Activated T-cell treated with anti-CD3 and anti-CD28 coated beads for 24 hours (primary cell): ENCODE measurements at places on chromosomes 1 and 21.

DNA sequence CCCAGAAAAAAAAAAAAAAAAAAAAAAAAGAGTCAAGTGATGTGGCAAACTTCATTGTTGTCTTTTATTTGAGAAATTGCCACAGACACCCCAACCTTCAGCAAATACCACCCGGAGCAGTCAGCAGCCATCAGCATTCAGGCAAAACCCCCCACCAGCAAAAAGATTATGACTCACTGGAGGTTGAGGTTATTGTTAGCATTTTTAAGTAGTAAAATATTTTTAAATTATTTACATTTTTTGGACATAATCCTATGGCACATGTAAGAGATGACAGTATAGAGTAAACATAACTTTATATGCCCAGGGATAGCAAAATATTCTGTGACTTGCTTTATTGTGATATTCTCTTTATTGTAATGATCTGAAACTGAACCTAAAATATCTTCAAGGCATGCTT is 95.6 kb downstream of the CENPF start:
- no peak for DNase-seq

- DNase-seq, result no peak
Observed at GRCh38 chr1:112708489-112708888, 1.6 kb upstream of the RHOC start.

- DNase-seq, result no peak
Observed at GRCh38 chr21:42209801-42210479, 9.0 kb upstream of the ABCG1 start.

DNA sequence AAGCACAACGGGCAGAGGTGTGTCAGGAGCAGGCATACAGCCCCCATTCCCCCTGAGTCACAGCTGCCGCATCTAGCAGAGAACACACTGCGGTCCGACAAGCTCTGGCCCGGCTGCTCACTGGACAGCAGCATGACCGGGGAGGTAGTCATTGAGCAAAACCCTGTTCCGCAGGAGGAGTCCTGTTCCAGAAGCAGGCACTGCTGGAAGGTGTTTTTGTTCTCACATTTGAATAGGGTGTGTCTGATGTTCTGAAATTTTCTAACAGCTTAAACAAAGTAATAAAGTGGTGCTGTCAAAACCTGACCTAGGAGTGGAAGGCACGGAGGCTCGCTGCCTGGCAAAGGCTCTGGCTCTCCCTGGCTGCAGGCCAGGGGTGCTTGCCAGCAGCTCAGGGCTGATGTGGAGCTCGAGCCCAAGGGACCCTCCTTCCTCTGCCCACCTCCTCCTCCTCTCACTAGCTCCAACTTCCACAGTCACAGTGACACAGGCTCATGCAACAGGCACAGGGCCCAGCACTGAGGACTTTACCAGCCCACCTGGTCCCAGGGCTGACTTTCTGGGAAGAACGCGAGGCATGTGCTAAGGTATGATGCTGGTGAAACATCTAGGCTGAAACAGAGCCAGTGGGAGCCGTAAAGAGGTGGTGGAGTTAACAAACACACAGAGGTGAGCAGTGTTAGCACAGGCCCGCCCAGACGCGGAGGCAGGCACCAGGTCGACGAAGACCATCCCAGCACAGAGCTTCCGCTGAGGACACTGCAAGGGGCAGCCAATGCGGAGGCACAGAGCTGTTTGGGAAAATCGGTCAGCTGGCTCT is 118.6 kb upstream of the IFFO2 start:
- DNase-seq, result no peak

GRCh38 chr1:158607296-158607695 is 2.2 kb downstream of the OR10Z1 start:
- no peak for DNase-seq

GRCh38 chr1:90717356-90717664 is 208 bp upstream of the BARHL2 start:
- no peak for DNase-seq
